Thoracic aorta (tissue), 2 donors: ENCODE measurements at places on chromosomes 6 and 20. TPM values are rescaled to one million over a fixed set of nuclear protein-coding genes. Genes with fewer than 3 reads are reported as not detected.

The COL11A2 gene
- total RNA-seq = 3.4 TPM

The FOXS1 gene
- total RNA-seq = 13.9 TPM

The OR12D3 gene
- not detected for total RNA-seq

The PHACTR1 gene
- 42.9 TPM for total RNA-seq

The BEND3 gene
- total RNA-seq = 4.2 TPM

The AGPAT1 gene
- total RNA-seq = 53.1 TPM

The MAFB gene
- total RNA-seq = 75.0 TPM
